ENCODE measurements at places on chromosomes 3 and 15.

DNA sequence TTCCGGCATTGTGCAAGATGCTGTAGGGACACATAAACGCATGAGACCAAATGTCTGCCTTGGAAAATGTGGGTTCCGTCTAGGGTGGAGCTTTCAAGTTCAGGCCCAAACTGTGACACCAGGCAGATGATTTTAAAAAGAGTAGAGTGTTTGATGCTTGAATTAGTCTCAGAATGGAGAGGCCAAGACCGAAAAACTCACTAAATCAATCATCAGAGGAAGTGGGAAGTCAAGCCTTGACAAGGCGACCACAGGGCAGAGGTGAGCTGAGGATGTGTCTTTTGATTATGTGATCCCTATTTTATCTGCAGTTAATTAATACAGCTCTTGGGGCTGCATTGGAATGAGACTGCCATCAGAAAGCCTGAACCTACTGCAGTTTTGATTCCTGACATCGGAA, 275.4 kb downstream of the ABHD5 start:
- DNase-seq: no peak

- DNase-seq: no peak
Measured at GRCh38 chr3:193851941-193852674, 259.1 kb downstream of the OPA1 start.

- peak; percentile 1 for DNase-seq
Measured at GRCh38 chr3:173371848-173372487, 25.6 kb upstream of the NLGN1 start.

DNA sequence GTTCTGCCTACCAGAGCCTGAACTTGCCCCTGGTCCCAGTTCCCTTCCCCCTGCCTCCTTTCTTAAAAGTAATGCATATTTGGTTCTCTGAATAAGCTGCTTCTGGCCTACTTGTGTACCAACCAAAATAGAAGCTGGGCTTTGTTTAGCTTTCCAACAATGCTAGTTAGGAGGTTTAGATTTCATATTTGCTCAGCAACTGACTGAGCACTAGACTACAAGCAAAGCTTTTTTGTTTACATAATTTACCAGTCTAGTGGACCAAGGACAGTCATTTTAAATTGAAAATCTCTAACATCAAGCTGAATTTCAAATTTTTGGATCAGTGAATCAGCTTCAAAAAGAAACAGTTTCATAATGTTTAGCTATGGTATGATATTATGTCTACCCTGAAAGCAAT, 331.2 kb downstream of the ULK4 start:
- no peak for DNase-seq

- DNase-seq: no peak
Measured at GRCh38 chr3:44883213-44883955, 9.0 kb downstream of the TGM4 start.
